ENCODE measurements at places on chromosomes 5 and 9.

- DNase-seq = no peak
Observed at GRCh38 chr9:77725046-77725694, 77.0 kb upstream of the GNA14 start.

GRCh38 chr9:132214027-132214622, 52.3 kb downstream of the NTNG2 start:
- DNase-seq = no peak

- no peak for DNase-seq
Observed at GRCh38 chr9:70053864-70054263, 10.2 kb downstream of the MAMDC2 start.

DNA sequence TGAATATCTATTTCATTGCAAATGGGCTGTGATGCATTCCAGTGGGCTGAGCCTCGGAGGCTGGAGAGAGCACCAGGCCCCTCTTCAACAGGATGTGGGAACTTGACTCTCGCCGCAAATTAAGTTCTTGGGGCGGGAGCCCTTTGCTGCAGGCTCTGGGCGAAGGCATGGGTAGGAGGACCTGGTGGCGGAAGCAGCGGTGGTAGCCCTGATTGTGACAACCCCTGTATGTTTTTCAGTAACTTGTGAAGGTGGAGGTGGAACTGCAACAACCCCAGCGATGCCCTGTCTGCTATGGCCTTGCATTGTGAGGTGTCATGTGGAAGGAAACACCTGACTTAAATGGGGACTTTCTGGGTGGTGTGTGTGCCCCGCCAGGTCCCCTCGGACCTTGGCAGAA, 9.4 kb downstream of the FYB1 start:
- DNase-seq = no peak

- no peak for DNase-seq
Observed at GRCh38 chr5:141785135-141785534, 93.1 kb downstream of the PCDH1 start.

GRCh38 chr5:10712574-10713366, 48.3 kb downstream of the DAP start:
- no peak for DNase-seq

DNA sequence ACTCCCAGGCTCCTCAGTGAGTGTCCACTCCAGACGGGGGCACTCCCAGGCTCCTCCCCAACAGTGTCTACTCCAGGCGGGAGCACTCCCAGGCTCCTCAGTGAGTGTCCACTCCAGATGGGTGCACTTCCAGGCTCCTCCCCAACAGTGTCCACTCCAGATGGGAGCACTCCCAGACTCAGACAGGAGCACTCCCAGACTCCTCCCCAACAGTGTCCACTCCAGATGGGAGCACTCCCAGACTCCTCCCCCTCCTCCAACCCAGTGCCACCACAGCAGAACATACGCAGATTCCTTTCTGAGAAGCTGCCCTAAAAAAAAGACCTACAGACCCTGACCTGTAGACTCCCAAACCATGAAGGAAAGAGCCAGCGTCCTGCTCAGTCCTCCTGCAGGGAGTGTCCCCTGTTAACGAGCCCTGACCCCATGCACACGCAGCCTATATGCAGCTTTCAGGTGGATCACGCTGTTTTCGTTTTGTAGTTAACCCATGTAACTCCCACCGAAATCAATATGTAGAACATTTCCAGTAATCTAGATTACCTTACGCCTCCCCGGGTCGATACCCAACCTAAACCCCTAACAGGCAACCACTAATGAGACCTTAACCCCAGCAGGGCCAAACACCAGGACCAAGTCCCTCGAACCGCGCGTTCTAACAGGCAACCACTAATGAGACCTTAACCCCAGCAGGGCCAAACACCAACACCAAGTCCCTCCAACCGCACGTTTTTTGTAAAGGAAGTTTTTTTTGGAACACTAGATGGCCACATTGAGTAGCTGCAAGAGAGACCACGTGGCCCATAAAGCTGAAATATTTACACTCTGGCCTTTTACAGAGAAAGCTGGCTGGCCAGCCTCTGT, 15.7 kb downstream of the PNPLA7 start:
- DNase-seq = no peak

DNA sequence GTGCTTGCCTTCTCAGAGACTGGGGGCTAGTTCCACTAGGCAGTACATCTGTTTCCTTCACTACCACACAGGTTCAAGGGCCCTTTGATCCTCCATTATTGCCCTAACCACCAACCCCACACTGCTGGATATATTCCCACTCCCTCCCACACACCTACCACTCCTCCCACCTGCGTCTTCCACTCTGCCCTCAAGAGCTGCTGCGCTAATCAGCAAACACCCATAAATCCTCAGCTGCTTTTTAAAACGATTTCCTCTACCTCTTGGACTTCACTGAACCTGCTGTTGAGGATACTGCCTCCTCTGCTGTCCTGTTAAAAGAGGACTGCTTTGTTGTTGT, 120.9 kb downstream of the MAPKAP1 start:
- no peak for DNase-seq

GRCh38 chr5:116420540-116420939, 154.1 kb downstream of the SEMA6A start:
- no peak for DNase-seq

GRCh38 chr5:140018920-140019644, 24.0 kb downstream of the NRG2 start:
- no peak for DNase-seq

DNA sequence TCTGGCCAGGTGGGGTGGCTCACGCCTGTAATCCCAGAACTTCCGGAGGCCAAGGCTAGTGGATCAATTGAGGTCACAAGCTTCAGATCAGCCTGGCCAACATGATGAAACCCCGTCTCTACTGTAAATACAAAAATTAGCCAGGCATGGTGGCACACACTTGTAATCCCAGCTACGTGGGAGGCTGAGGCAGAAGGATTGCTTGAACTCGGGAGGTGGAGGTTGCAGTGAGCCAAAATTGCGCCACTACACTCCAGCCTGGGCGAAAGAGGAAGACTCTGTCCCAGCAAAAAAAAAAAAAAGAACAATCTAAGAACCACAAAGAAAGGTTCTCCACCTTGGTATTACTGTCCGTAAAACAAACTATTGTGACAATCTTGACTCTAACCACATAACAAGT, 9.7 kb downstream of the MYO10 start:
- no peak for DNase-seq

All from GM12864 (cell line).